Stimulated activated CD4-positive, alpha-beta T cell treated with anti-CD3 and anti-CD28 coated beads, Interleukin-12 subunit alpha, Interleukin-12 subunit beta, amount 100 ng/mL, for 4 hours (primary cell): ENCODE measurements at places on chromosomes 3 and 15.

GRCh38 chr3:73624821-73625665 lies at the start of gene PDZRN3:
TSS of gene PDZRN3 (minus strand) at chr3:73624941.
- no peak for DNase-seq

GRCh38 chr3:37787153-37787867 lies 74.4 kb upstream of the CTDSPL start:
- DNase-seq: no peak

DNA sequence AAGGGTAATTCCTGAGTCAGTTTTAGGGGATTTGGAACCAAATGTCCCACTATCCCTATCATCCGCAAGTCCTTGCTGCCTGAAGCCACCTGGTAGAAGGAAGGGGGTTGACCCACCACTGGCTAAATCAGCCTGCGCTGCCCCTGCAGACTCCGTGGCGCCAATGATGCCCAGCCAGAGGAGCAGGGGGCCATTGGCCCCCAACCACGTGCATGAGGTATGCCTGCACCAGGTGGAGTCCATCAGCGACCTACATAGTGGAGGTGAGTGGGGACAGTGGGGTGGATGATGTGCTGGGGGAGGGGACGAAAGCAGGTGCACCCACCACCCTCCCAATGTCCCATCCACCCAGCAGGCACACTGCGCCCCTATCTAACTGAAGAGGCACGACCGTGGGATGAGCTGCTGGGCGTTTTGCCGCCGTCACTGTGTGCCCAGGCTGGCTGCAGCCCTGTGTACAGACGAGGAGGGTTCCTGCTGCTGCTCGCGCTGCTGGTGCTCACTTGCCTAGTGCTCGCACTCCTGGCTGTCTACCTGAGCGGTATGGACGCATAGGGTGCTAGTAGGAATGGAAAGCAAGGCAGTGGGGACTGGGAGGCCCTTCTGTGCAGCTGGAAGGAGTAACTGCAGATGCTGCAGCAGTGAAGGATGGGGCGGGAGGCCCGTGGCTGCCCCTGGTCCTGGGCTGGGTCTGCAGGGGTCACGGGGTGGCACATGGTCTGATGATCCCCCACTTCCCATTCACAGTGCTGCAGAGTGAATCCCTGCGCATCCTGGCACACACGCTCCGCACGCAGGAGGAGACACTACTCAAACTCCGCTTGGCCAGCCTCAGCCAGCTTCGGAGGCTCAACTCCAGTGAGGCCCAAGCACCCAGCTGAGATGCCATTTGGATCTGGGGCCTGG lies 5.7 kb downstream of the IFRD2 start:
- no peak for DNase-seq

GRCh38 chr15:59531066-59531675 lies 80.4 kb upstream of the GCNT3 start:
- DNase-seq: no peak

DNA sequence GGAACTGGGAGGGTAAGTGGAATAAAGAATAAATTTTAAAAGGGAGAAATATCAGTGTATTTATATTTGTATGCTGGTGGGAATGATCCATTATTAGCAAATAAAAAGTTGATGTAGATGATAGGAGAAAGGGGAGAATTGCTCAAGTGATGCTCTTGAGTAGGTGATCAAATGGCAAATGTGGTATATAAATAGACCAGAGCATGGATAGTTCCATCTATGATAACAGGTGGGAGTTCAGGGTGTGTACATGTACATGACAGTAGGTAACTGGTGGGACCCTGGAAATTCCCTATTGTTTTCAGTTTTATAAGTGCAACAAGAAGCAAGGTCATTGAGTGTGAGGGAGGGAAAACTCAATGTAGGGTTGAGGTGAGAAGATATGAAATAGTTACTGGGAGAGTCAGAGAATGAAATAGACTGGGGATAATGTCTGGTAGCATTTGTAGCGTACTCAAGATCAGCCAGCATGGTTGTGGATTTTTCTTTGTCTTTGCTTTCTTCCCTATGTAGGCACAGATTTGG lies 31.3 kb upstream of the EBLN2 start:
- DNase-seq: no peak

DNA sequence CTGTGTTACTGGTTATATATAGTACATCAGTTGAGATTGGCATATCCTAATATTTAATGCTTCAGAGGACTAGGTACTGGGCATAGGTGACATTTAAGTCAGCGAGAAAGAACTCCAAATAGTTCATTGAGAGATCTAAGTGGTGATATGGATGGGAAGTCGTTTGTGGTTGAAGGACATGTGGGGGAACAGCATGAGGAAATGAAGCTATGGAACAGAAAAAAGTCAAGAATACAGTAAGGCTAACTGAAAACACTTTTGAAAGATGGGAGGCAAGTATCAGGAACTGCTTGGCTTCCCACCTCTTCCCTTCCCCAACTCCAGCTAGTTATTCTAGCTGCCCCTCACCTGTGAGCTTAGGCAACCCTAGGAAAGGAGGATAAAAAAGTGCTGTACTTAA lies 3.7 kb upstream of the MYO5A start:
- DNase-seq: no peak

DNA sequence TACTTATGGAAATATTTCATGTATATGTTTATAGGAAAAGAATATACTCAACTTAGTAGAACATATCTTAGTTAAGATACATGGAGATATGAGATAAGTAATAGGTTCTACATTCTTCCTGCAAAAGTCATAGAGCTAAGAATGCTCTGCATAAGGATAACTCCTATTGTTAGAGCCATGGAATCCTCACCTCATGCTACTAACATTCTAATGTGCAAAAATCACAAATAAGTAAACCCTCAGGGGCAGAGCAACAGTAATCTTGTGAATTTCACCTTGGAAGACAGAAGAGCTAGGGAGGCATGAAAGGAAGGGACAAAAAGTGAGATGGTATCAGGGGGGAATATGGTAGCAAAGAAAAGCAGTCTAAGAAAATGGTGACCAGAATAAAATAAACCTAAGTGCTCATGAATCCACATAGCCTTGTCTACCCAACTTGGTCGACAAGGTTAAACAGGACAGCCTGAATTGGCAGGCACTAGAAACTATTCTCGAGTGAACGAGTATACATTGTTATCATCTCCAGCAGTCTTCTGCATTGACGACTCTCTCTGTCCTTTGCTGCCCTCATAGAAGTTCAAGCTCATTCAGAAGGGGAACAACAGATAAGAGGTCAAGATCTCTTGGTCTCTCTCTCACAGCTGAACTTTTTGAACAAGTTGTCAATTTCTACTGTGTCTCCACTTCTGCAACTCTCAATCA lies 52.8 kb downstream of the XRN1 start:
- DNase-seq: no peak

DNA sequence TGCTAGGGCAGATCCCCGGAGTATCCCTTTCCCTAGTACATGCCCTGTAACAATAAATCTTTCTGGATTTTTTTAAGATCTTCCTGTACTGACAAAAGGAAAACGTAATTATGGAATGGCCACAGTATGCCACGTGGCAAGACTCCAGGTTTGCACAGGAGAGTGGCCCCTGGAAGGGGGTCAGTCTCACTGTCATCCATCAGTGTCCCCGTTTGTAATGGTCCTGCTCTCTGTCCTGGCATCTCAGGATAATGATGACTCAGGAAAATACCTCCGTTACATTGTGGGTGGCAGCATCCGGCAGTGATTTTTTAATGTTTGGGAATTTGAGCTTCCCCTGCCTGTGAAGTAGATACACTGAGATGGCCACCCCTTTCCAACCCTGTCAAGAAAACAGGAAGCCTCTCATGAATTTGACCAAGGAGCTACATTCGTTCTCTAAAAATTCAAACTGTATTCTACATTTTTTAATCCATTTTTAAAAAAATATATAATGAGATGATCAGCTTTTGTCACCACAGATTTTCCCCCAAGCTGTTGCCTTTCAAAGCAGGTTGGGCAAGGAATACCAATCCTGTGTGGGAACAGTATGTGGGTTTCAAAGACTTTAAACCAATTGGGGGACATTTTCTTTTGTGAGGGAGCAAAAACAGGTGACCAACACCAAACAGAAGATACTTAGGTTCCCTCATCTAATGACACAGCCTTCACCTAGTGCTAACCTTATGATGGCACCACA lies 110.4 kb downstream of the C3orf70 start:
- DNase-seq: no peak

DNA sequence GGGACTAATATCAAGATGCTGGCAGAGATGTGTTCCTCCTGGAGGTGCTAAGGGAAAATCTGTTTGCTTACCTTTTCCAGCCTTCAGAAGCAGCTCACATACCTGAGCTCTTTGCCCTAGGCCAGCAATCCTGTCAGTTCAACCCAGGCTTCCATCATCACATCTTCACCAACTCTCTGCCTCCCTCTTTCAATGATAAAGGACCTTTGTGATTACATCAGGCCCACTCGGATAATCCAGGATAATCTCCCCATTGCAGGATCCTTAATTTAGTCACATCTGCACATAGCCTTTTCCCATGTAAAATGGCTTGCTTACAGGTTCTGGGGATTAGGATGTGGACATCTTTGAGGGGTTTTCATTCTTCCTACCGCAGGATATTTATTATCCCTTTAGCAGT lies 58.3 kb downstream of the NSUN3 start:
- no peak for DNase-seq

DNA sequence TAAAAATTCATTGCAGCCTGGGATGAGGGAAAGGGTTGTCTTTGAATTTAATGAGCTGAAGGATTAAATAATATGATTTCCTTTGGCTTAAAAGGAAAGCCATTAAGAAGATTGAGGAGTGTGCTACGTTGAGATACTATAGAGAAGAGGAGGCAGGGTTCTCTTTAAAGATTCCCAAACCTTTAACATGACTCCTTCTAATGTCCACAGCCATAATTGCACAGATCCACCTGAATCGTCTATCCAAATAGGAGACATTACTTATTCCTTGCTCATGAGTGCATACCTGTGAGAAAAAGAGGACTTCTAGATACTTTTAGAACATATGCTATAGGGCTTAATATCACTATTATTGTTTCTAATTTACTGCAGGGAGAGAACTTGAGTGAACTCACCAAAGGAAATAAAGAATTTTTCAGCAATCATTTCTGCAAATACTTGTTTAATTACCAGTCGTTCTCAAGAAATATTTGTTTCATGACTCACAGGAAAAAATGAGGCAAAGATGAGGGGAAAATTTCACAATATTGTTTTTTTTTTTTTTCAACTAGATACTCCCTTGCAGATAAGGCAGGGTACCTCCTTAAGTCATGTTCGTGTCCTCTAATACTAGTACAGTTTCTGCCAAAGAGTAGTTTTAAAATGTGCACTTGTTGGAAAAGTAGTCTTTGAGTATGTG lies 8.9 kb upstream of the SUCNR1 start:
- DNase-seq: no peak

GRCh38 chr15:39184701-39185390 lies 396.0 kb upstream of the THBS1 start:
- DNase-seq: no peak
